Stimulated activated CD8-positive, alpha-beta memory T cell treated with anti-CD3 and anti-CD28 coated beads, Interleukin-12 subunit alpha, Interleukin-12 subunit beta, amount 100 ng/mL, for 4 hours (primary cell): ENCODE measurements at places on chromosomes 16 and 17.
A peak's percentile ranks its signal among the peaks of the same experiment; 100 is the strongest.

- DNase-seq, result no peak
Observed at GRCh38 chr16:82675300-82675699, 48.5 kb downstream of the CDH13 start.

DNA sequence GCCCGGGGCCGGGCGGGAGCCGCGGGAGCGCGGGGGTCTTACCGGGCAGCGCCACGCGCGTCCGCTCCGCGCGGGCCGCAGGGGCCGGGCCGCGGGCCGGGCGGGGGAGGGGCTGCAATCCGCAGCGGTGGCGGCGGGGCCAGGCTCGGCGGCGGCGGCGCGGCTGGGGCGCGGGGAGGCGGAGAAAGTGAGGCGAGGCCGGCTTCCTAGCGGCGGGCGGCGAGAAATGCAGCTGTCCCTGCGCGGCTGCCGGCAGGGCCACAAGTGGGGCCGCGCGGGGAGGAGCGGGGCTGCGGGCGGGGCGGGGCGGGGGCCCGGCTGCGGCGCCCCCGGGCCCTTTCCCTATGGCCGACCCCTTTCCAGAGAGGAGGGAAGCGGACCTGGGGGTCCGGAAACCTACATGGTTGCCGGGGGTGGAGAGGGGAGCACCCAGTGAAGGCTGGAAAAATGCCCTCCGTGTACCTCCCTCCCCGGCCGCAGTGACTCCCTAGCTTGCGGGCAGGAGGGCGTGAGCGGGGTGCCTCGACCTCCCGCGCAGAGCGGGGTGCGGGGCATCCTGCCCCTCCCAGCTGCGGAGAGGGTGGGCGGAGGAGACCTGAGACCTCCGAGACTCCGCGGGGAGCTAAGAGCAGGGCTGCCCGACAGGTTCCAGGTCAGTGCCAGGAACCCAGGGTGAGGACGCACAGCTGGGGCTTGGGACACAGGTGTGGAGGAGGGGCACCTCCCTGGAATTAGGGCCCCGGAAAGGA, at the start of gene CUEDC1:
Gene CUEDC1 (minus strand): TSS at position 230 of the 749 bp plus-strand sequence. CDS start 69,848 bp downstream, outside the sequence.
- DNase-seq, result peak; percentile 42

- no peak for DNase-seq
Observed at GRCh38 chr17:74822939-74823367, 36.7 kb downstream of the GRIN2C start.

GRCh38 chr17:34219405-34219804, 35.7 kb upstream of the CCL2 start:
- no peak for DNase-seq

- no peak for DNase-seq
Observed at GRCh38 chr16:87086575-87086974, 230.6 kb downstream of the C16orf95 start.

DNA sequence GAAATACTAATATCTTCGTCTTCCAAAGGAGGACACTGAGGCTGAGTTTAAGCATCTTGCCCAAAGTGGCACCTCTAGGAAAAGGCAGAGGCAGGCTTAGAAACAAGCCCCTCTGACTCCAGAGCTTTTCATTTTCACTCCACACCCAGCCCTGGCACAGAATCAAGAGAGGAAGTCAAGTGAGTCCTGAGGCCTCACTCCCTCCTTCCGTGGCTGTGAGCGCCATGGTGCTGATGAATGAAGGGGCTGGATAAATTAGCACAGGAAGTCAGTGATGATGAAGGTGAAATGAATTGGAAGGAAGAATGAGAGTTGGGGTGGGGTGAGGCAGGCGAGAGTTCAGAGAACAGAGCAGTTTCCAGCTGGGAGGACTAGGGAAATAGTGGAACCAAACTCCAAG, 179.3 kb downstream of the TMEM132E start:
- no peak for DNase-seq

DNA sequence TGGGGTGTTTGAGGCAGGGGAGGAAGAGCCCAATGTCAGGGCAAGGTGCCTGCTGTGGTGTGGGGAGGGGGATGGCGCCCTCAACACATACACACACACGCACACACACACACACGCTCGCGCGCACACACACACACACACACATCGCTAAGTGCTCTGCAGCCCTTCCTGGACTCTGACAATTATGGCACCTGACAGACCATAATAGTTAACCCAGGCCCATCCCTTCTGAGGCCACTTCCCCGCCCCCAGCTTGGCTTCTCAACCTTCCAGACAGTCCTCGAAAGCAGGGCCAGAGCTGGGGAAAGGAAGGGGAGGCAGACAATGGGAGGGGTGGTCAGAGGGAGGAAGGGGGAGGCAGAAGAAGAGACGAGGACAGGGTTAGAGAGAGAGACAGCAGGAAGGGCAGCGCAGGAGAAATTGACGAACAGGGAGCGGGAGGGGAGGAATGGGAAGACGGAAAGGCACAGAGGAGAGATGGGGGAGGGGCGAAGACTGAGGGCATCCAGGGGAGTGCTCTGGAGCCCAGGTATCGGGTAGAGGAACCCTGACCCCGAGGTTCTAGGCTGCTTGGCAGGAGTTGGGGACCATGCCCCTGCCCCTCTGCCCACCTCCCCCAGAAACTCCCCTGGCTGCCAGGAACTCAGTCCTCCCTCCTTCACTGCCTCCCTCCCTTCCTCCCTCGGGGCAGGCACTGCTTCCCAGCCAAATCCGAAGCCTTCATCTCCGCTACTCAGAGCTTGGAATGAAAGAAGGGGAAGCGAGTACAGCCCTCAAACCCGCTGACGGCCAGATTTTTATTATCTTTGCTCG, 4.0 kb downstream of the SRCIN1 start:
- no peak for DNase-seq

DNA sequence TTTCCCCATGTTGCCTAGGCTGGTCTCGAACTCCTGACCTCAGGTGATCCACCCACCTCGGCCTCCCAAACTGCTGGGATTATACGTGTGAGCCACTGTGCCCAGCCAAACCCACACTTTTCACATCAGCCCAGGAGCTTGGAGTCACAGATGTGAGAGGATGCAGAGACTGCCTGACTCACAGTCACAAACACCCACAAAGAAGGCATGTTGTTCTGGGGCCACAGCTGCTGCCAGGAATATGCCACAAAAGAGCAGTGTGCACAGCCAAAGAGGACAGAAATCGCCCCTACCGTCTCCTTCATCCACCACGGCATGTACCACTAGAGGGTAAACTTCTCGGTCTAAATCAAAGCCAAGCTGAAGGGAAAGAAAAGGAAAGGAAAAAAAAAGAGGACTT, 25.1 kb upstream of the FOXJ1 start:
- no peak for DNase-seq

- no peak for DNase-seq
Observed at GRCh38 chr16:81522108-81522701, 77.6 kb downstream of the CMIP start.

DNA sequence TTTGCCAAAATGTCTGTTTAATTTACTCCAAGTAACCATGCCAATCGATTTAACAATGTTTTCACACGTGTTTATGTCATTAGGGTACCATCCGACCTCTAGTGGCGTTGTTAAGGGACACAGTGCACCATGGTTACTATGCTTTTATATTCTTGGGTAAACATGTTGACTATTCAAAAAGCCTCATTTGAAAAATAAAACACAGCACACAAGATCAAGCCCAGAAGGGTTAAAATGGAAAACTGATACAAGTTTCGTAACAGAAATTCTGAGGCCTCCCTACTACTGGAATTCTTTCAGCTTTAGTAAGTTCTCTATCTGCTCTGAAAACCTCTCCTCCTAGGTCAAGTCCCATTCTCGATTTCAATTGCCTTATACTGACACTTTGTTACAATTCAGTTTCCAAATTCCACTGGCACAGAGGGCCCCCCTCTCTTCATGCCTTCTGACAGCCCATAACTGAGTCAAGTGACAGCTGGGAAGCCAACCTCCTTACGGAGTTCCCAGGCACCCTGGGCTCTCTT, 2.1 kb downstream of the CFAP20 start:
- DNase-seq, result no peak

DNA sequence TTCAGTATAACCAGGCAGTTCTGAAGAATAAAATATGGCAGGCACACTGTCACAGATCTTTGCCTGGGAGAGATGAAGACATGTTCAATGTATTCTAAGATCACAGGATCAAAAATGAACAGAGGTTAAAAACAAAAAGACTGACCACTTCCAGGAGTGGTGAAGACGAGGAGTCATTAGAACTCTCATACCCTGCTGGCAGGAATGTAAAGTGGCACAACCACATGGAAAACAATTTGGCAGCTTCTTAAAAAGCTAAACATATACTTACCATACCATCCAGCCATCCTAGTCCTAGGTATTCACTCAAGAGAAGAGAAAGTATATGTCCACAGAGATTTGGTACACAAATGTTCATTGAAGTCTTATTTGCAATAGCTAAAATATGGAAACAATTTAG, 406.3 kb downstream of the NPIPA8 start:
- DNase-seq, result no peak

DNA sequence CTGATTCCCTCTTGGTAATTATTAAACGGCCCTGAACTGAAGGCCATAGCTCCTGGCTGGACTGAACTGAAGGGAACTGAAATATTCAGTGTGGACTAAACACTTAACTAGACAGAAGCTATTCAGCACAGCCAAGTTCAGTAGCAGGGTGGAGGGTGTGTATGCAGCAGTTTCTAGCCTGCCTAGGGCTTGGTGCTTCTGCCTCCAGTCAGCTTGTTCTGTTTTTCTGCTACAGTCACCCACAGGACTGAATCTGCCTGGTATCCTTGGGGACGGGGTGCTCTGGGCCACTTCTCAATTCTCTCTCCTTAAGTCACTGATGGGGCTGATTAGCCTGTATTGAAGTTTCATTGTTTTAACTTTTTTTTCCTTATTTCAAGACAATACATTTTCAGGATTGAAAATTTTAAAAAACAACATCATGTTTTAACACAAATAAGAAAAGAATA, 77.1 kb downstream of the WWP2 start:
- DNase-seq, result no peak

GRCh38 chr17:40857535-40857934, 9.5 kb downstream of the KRT12 start:
- DNase-seq, result no peak

DNA sequence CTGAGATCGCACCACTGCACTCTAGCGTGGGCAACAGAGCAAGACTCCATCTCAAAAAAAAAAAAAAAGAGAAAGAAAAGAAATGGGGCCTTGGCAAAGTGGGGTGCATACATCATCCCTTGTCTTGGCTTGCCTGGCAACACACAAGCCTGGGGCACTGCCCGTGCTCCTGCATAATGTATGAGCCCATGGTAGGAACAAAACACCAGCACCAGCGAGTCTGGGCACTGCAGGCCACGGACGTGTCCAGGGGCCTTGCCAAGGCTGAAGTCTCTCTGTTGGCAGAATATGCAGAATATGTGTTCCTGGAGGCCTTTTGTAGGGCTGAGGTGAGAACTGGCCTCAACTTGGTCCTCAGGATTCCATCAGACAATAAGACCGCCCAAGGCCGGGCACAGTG, 15.7 kb upstream of the ALDOA start:
- no peak for DNase-seq

DNA sequence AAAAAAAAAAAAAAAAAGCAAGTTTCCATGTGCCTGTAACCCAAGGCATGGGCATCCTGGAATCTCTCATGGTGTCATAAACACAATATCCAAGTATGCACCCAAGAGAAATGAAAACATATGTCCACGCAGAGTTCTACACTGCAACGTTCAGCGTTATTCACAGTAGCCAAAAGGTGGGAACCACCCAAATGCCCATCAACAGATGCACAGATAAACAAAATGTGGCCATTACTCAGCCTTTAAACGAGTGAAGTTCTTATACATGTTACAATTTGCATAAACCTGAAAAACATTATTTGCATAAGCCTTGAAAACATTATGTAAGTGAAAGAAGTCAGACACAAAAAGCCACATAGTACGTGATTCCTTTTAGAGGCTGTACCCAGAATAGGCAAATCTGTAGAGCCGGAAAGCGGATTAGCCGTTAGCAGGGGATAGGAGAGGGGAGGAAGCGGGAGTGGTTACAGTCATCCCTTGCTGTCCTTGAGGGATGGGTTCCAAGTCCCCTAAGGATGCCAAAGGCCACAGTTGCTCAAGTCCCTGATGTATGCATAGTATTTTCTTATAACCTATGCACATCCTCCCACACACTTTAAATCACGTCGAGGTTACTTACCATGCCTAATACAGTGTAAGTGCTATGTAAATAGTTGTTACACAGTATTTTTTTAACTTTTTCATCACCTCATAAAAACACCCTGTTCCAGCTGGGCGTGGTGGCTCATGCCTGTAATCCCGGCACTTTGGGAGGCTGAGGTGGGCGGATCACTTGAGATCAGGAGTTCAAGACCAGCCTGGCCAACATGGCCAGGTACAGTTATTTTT, 47.3 kb upstream of the DNAH17 start:
- no peak for DNase-seq

DNA sequence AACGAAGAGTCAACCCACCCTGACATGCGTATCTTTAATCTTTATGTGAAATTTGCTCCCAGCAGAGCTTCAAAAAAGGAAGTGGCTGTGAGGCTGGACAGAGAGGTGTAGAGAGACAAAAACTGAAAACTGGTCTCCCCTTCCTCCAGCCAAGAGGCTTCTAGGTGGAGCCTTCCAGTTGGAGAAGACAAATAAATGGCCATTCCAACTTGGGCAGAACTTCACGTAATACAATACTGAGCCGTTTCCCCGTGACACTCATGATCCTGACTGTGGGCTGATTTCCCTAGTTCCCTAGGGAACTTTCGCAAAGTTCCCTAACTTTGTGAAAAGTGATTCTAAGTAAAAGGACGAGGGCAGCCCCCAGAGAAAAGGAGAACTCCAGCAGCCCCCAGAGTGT, 78.8 kb downstream of the ZFHX3 start:
- DNase-seq, result no peak

DNA sequence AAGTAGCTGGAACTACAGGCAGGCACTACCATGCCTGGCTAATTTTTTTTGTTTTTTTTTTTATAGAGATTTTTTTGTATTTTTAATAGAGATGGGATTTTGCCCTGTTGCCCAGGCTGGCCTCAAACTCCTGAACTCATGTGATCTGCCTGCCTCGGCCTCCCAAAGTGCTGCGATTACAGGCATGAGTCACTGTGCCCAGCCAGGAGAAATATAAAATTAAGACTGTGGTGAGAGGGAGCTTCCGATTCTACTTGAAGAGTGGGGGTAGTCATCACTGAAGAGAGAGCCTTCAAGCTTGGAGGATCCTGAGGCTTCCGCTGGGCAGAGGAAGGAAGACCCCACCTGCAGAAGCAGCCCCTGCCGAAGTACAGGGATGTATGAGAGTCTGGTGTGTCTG, 34.4 kb upstream of the RGS9 start:
- DNase-seq, result no peak
